ENCODE measurements at places on chromosomes 2 and 18.
A peak's percentile ranks its signal among the peaks of the same experiment; 100 is the strongest.

DNA sequence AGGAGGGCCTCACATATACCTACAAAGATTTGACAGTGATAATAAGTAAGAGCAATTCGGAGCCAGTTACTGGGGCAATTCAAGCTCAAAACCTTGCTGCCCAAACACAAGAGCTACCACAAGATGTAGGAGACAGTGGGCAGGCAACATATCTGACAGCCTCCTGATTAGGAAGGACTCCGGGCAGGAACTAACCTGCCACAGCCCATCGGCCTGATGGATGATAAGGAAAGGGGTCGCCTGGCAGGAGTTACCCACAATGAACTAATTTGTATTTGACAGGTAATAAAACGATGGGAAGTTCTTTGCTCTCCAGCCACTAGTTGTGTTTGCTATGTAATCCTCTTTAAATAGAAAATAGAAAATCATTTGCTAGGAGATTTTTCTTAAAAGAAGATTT, 100.2 kb downstream of the ARHGAP15 start:
- no peak for DNase-seq

GRCh38 chr2:158047156-158047611, 54.5 kb upstream of the UPP2 start:
- DNase-seq, result no peak

GRCh38 chr18:4831791-4832375, 365.2 kb downstream of the AKAIN1 start:
- DNase-seq, result no peak

DNA sequence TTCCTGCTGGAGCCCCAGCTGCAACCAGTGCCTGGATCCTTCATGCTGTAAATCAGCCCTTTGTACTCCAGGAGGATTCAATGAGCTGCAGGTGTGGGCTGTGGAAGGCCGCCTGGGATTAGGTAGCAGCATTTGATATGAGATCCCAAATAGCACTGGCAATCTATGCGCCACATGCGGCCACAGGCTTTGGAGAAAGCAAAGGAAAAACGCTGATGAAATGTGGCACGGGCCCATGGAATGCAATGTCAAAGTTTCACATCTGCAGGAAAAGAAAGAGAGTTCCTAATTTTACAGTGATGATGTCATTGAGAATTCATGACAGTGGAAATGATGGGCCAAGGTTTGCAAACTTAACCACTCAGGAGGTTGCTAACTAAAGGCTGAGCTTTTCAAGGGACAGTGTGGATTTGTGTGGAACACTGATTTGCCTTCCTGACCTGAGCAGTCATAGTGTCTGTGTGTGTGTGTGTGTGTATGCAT, 216.4 kb upstream of the OSR1 start:
- DNase-seq, result no peak

- no peak for DNase-seq
These were observed 40.0 kb downstream of the NAPG start for GRCh38 chr18:10565835-10566234.

DNA sequence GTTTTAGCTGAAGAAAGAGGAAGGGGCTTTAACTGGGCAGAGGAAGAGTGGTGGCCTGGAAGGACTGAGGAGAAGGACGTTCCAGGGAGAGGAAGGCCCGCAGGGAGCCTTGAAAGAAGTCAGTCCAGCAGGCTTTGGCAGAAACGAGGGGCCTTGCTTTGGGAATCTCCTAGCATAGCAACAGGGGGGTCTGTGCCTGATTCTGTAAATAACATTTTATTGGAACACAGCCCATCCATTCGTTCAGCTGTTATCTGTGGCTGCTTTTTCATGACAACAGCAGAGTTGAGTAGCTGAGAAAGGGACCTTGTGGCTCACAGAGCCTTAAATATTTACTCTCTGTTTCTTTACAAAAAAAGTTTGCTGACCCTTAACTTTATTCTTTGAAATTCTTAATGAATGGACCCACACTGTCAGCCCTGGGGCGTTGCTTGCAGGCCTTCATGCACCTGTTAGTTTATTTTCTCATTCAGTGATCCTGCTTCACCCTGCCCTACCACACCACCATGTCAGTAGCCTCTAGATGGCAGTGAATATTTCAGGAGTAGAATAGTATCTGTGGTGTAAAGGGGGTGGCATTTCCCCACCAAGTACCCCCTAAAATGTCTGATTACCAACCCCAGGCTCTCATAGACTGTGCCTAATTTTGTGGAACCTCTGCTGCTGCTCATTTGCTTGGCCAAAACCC, 61.0 kb downstream of the MGAT5 start:
- DNase-seq, result no peak

GRCh38 chr2:186771850-186772463, 77.0 kb downstream of the ZSWIM2 start:
- DNase-seq, result no peak

GRCh38 chr2:75288760-75289159, 89.4 kb upstream of the TACR1 start:
- DNase-seq, result no peak

DNA sequence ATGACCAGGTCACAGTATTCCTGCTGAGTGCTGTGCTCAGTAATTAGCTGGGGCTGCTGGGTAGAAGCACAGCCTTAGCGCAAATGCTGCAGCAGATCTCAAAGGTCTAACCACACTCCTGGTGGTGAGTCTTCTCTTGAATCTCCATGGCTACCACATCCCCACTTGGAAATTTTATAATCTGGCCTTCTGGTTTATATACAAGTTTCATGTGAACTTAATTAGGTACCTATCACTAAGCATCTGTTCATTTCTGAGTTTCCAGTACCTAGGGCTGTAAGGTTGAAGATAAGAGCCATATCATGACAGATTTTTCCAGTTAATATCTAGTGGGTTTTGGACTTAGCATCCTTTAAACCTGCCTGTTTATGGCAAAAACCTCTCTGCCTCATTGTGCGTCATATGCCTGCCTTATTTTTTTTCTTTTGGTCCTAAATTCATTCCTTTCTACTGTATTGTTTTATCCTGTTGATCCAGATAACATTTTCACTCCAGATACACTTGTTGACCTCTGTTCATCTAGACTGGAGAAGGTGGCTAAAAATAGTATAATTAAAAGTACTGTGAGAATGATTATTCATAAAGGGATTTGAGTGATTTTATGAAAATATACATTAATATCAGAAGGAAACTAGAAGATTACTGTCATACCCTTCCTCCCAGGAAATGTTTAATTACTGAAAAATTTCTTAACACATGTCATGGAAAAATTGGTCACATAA, 168.4 kb upstream of the THUMPD2 start:
- no peak for DNase-seq

DNA sequence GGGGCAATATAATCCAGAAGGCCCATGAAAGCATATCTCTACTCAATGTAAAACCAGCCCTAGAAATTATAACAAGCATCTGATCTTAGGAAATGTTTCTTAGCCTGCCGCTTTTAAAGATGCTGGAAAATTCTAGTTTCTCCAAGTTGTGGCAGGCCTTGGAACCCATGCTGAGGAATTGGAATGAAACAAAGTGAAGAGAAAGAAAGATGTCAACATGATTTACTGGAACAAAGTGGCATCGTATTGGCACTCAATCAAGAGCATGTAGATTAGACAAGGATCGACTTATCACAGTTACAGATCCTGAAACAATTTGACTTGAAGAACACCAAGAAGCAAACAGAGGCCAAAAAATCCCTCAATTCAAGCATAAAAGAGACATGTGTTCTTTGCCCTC, 28.7 kb downstream of the CNTNAP5 start:
- DNase-seq, result no peak

DNA sequence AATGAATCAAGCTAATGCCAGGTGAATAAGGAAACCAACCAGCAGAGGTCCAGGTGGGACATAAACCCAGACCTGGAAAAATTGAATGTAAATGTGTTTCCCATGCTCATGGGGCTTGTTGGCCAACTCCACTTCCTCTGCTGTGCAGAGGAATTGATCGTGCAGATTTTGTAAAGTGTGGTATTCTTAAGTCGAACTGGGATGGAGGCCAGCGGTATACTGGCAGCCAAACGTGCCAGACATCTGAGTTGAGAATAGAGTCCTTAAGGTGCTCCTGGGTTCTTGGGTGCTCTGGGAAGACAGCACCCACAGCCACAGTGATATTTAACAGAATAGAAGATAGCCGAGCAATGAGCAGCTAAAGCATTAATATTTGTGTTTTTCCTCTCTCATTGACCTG, 146.5 kb upstream of the LGALSL start:
- no peak for DNase-seq

GRCh38 chr2:66899648-66900047, 464.7 kb downstream of the MEIS1 start:
- DNase-seq, result no peak

DNA sequence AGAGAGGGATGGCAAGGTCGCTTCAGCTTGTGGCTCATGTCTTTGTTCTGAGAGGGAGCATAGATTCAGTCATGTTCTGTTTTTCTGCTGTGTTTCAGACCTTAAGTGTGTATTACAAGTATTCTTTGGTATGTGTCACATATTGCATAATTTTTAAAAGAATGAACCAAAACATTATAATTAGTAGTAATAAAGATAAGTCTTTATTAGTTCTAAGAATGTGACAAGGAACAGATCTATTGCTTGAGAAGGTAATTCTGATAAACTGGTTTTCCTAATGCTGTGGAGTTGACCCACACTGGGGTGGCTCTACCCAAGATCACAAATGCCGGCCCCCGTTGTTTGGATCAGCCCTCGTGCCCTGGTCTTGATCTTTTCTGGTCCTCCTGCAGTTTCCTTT, 124.3 kb upstream of the FOSL2 start:
- no peak for DNase-seq

DNA sequence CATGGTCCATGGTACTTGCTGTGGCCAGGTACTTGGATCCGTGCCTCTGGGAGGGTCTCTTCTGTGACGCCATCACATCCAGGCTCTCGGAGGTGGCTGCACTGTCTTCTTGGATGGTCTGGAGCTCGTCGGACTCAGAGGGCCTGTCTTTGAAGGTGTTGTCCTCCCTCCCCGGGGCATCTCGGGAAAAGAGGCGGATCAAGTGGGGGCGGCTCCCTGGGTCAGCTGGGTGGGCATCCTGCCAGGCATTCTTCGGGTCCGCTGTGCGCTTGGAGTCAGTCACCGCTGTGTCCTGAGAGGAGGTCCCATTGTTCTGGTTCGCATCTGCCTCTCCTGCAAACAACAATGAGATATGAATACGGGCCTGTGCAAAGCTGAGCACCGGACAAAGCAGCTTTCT, 115.6 kb downstream of the MBP start:
- no peak for DNase-seq

DNA sequence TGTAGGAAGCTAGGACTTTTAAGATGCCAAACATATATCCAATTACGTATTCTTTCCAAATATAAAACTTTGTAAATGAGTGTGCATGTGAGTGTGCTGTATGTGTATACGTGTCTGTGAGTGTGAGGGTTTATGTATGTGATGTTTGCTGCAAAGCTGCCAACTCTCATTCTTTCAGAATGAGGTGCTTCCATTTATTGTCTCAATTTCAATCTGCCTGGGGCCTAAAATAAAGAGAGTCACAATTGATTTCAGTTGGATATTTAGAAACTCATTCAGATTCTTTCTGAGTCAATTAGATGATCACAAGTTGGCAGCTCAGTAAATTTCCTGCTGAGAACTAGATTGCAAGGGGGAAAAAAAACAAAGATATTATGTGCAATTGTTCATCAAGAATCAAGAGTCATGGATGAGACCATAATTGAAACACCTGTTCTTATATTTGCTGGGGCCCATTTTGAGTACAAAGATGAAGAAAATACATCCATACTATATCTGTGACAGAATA, 621.2 kb upstream of the ACVR2A start:
- DNase-seq, result no peak

GRCh38 chr18:48875942-48876511, 74.7 kb downstream of the SMAD7 start:
- no peak for DNase-seq

GRCh38 chr18:49459404-49460171, 857 bp downstream of the DYM start:
- peak; percentile 36 for DNase-seq

DNA sequence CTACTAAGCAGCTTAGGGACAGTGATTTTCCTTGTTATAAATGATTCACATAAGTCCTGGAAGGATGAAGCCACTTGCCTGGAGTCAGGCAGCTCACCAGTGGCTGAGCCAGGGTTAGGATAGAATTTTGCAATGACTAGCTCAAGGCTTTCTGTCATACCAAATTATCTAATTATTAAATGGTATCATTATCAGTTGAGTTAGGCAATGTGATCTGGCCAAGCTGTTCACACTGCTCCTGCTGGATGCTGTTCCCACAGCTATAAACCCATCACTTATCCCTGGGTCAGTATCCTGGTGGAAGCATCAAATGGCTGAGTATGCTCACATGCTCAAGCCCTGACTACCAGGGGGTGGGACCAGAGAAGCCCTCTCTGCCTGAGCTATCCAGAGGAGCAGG, 235.2 kb downstream of the MTX2 start:
- DNase-seq, result no peak

GRCh38 chr2:46547223-46548102, 68.1 kb downstream of the TMEM247 start:
- DNase-seq, result no peak

GRCh38 chr2:230459216-230459615, 43.2 kb downstream of the SP100 start:
- no peak for DNase-seq

DNA sequence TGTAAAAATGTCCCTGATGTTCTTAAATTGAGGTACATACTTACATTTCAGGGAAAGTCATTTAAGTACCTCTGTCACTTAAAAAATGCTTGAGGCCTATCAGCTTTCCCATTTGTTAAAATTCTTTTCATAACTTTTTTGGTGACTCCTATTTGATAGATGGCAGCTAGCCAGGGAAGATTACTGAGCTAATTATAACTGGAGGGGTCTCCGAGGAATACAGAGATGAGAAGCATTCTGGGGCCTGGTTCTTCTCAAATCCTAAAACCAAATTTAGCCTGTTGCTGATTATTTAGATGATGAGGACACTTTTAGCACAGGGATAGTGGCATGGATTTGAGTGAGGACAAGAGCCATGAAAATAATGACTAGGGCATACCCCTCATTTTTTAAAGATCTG, 4.8 kb downstream of the UGP2 start:
- no peak for DNase-seq

DNA sequence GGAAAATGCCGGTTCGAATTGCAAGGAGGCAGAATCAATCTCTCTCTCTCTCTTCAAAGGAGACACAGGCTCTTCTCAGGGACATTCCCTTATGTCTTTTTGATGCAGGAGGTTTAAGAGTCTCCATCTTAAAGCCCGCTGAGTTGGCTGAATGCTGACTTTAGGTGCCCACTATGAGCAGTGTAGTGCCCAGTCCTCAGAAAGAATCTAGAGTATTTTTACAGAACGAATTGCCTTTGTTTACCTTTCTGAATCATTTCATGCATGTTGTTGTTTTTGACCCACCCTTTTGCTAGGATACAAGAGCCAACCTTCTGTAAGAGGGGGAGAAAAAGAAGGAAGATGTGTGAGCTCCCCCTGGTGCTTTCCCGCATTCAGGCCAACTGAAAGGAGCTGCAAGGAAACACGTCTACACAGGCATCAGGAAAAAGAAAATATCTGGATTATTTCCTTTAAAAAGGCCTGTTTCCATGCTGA, 193.5 kb upstream of the TCF4 start:
- DNase-seq, result no peak
